NK-92 treated with Interleukin-12 subunit alpha and Interleukin-12 subunit beta, amount 100 ng/mL, for 24 hours (cell line): ENCODE measurements at places on chromosomes 16 and 17.

DNA sequence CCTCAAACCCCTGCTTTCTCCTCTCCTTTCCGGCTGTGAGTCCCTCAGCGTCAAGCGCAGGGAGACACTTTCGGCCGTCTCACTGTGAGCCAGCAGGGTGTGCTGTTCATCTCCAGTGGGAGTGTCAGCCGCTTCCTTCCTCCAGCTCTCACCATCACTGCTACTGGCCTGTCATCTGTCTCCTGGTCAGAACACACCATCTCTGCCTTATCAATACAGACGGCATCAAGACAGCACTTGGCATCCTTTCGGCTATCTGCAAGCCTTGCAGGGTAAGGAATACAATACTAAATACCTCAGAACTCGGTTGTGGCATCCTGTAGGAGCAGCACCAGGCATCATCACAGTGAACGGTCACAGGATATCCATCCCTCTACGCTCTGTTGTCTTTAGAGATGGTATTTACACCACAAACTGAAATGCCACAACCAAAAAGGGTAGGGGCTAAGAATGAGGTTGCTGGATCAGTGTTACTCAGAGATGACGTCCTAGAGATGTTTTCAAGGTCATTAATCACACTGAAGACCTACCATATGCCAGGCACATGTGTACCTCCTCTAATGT lies 20.7 kb upstream of the CMTM4 start:
- DNase-seq, result no peak

DNA sequence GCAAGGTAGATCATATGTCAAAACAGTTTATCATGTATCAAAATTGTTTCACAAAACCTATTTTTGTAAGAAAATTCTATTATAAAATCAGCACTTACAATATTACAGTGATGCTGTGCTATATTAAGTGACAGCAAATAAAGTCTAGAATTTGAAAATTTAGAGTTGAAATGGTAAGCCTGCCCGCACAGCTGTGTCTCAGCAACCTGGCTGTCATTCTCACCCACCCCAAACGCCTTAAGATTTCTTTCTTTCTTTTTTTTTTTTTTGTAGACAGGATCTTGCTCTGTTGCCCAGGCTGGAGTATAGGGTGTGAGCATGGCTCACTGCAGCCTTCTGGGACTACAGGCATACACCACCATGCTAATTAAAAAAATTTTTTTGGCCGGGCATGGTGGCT lies 26.8 kb downstream of the CDK5R1 start:
- no peak for DNase-seq

- no peak for DNase-seq
Observed at GRCh38 chr17:44914148-44914547, 1.2 kb downstream of the GFAP start.

DNA sequence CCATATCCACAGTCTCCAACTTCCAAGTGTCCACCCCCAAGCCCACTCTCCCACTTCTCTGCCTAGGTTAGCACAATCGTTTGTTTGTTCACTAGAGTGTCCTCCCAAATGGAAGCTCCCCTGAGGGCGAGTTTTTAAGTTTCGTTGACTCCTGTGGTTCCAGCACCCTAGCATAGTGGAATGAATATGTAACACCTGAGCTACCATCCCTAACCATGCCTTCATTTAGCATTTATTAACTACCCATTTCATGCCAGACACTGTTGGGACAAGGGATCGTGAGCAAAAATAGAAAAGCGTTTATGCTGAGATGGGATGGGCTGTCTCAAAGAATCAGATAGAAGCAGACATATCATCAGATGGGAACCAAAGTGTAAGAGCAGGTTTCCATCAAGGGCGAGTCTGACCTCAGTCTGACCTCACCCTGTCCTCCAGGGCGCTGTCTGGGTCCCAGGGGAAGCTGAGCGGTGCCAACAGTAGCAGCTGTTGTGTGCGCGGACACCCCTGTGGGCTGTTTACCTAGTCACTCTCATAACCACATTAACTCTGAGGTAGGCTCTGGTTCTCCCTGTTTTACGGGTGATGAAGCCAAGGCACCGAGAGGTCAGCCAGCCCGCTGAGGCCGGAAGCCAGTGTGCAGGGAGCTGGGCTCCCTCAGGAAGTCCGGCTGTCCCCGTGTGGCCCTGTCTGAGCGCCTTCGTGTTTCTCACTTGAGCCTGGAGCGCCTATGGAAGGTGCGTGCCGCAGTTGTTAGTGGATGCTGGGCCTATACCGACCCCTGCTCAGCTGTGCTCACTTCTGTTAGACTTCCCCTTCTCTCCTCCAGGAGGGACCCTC lies 6.2 kb downstream of the CNP start:
- no peak for DNase-seq

GRCh38 chr17:50479522-50480141 lies 972 bp downstream of the RSAD1 start:
- peak; percentile 28 for DNase-seq
